ENCODE measurements at places on chromosomes 3 and 15. TPM values are rescaled to one million over a fixed set of nuclear protein-coding genes. Genes with fewer than 3 reads are reported as not detected.

The TSPAN3 gene
- 26.2 TPM for total RNA-seq

The FOXL2 gene
- not detected for total RNA-seq

The SLTM gene
- 85.6 TPM for total RNA-seq

- DNase-seq, result no peak
These were observed 134.3 kb upstream of the LRRN1 start for GRCh38 chr3:3664935-3665334.

- no peak for DNase-seq
These were observed 11.7 kb upstream of the SPATA12 start for GRCh38 chr3:57048728-57049127.

- DNase-seq, result no peak
These were observed 559.3 kb downstream of the MECOM start for GRCh38 chr3:169103951-169104941.

- no peak for DNase-seq
These were observed 50.6 kb downstream of the CFAP20DC start for GRCh38 chr3:58999134-58999773.

GRCh38 chr3:26636096-26636727 is 13.6 kb downstream of the LRRC3B start:
- no peak for DNase-seq

DNA sequence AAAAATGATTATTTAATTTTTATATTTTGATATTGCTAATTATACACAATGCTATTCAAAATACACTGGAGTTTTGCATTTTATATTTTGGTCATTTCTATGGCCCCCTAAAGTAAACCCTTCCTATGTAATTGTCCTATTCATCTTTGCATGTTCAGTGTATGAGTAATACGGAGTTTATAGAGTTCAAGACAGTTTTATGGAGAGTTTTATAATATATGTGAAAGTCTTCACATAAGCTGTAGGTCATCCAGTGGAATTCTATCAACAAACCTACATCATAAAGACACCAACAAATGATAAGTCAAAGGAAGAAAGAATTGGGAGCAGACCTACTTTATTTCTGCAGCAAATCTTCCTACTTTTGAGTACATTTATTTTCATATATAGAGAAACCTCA is 1200.4 kb upstream of the EPHA6 start:
- no peak for DNase-seq

- no peak for DNase-seq
These were observed 2.0 kb upstream of the PFKFB4 start for GRCh38 chr3:48558493-48559134.

DNA sequence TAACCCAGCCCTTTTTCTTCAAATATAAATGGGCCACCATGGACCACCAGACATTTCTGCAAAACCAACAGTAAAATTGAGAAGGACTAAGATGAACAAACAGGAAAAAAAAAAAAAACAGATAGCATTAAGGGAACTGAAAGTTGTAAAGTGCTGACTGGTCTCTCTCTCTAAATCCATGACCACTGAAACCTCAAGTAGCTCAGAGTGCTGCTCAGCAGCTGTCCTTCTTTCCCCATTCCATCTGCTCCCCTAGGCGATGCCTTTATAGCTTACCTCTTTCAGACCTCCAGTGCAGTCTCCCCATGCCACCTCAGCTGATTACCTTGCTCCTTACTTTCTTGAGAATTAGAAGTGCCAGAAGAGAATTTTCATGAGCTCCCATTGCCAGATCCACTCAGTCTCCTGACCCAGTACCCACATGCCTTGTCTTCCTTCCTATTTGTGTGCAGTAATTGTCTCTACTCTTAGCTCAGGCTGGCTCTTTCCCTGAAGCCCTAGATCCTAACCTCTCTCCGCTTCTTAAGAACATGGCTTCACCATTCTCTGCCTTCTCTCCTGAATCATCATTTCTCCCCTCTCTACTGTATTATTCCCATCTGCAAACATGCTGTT is 23.9 kb upstream of the XIRP1 start:
- DNase-seq, result no peak

DNA sequence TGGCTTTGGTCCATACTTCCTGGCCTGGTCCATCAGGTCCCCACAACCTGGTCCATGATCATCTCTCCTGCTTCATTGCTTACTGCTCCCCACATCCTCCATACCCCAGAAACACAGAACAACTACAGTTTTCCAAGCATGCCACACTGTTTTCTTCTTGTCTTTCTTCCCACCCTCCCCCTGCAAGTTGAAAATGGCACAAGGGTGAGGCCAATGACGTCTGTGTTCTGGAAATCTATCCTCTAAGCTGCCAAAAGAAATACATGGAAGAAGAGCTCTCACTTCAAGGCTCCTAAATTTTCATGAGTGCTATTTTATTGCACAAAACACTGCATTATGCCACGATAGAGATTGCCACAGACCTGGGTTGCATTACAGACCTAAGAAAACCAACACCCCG is 404.4 kb downstream of the VPS13C start:
- DNase-seq, result no peak

- DNase-seq, result no peak
These were observed 101.0 kb upstream of the IGSF10 start for GRCh38 chr3:151561878-151562277.
